CD4-positive, alpha-beta T cell treated with Interleukin-10 for 1 hour (primary cell): ENCODE measurements at places on chromosomes 11 and 22.

DNA sequence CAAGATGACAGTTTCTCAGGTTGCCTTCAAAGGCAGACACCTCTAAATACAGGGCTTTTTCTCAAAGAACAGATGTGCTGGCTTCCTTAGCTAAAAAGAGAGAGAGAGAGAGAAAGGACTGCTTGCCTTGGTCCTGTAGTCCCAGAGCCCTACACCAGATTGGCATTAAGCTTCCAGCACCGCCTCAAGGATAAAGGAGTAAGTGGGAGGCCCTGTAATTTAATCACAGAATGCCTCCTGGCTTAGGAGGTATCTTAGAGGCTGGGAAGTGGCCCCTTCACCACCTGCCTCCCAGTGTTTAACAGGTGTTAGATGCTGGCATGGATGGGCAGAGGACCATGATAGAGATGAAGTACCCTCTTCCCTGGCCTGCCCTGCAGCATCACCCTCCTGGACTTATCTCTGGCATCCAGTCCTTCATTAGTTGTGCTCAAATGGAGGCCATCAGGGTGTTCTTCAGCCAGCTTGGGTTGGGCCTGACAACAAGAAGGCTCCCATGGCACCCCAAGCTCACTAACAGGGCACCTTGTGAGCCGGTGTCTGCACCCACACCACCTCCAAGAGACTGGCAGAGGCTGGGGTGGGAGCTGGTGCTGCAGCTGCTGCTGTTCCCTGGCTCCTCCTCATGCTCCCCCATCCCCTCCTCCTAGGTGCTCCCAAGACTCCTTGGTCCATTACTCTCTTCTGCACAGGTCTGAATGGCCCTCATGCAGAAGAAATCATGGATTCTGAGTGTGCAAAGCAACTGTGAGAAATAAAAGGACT is 32.5 kb downstream of the ABCC8 start:
- no peak for DNase-seq

DNA sequence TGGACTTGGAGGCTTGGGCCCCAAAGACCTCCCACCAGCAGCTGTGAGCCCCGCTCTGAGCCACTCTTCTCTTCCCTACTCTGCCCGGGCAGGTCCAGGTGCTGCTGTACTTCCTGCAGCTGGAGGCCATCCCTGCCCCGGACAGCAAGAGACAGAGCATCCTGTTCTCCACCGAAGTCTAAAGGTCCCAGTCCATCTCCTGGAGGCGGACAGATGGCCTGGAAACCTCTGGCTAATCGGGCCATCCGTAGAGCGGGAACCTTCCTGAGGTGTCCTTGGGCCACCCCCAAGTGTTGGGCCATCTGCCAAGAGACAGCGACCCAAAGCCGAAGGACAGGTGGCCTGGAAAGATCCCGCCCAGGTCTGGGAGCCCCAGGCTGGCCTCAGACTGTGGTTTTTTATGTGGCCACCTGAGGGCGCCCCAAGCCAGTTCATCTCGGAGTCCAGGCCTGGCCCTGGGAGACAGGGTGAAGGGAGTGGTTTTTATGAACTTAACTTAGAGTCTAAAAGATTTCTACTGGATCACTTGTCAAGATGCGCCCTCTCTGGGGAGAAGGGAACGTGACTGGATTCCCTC is 135.1 kb downstream of the BCR start:
- DNase-seq = peak; percentile 64

DNA sequence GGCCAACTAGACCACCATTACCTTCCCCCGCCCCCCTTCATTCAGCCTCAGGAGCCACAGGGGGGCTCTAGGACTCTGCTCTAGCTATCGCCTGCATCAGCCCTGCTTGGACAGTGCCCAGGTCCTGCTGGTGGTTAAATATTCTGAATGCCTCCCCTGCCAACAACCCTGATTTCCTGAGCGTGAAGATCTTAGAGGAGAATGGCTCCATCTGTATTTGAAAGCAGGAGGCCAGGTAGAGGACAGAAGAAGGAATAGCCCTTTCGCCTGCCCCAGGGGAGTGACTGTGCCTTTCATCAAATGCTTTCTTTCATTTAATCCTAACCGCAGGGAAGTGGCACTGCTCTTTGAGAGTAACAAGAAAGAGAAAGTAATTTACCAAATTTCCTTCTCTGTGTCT is 69.2 kb downstream of the ISX start:
- no peak for DNase-seq

GRCh38 chr11:87359401-87359800 is 321.7 kb downstream of the TMEM135 start:
- DNase-seq = no peak

DNA sequence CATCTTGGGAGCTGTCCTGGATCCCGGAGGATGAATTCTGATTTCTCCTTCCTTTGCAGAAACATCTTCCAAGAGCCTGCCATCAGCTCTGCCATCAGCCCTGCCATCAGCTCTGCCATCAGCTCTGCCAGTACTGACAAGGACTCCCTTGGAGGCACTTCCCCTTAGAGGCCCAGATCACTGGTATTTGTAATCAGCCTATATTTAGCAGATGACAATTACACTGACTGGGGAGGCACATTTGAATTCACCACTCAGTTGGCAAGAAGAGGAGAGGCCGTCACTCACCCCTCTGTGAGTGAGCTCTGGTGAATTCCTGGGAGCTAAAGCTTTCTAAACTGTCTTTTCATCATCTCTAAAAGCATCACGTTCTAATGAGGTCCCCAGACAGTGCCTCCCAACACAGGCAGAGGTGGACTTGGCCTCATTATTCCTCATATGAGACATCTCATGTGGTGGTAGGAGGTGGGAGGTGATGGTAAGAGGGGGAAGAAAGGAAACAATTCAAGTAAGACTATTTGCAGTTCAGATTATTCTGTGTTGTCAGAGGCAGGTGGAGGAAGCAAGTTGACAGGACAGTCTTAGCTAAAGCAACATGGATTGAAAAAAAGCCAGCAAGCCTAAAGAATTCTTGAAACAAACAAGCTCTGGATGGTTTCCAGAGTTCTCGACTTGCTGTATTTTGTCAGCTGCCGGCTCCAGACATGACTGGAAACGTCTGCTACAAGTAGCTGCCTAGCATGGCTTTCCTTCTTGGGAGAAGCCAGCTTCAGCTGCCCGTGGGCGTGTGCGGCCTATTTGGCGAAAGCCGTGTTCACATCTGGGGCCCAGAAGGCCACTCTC is 771.7 kb downstream of the TBC1D22A start:
- no peak for DNase-seq

- DNase-seq = no peak
Observed at GRCh38 chr11:133048270-133048669, 484.0 kb downstream of the OPCML start.

DNA sequence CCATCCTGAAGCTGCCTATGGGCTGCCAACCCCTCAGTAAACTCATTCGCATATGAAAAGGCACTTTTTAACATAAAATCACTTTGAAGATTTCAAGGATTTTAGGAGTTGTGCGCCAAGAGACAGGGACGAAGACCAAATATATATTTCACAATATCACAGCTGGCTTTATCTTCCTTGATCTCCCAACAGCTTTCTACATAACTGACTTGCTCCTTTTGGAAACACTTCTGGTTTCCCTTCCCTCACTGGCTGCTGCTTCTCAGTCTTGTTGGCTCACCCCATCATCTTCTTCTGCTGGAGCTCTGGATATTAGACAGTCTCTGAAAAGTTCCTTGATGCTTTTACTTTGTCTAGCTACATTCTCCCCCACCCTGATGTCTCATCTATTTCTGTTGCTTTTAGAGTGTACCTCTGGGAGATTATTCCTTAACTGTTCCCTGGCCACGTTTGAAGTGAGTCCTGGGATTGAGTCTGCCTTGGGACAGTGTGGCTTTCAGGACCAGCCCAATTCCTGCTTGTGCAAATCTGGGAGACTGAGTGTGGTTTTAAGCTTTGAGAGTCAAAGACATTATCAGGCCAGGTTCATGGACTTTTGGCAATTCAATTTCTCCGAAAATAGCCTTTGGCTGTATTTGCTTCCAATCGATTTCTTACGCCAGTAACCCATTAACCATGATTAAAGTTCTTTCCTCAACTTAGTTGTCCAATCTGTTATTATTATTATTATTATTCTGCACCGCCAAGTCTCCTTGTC is 30.9 kb upstream of the NNMT start:
- no peak for DNase-seq

GRCh38 chr11:118079491-118079890 is 2.6 kb downstream of the TMPRSS4 start:
- DNase-seq = peak; percentile 10
